ENCODE measurements at places on chromosomes 3 and 15.

GRCh38 chr3:100400419-100400779 lies 490 bp downstream of the TOMM70 start:
- no peak for DNase-seq

- DNase-seq: no peak
These were observed 196.4 kb downstream of the OPA1 start for GRCh38 chr3:193789455-193789854.

- DNase-seq: no peak
These were observed 30.3 kb downstream of the TPRA1 start for GRCh38 chr3:127560051-127560787.

DNA sequence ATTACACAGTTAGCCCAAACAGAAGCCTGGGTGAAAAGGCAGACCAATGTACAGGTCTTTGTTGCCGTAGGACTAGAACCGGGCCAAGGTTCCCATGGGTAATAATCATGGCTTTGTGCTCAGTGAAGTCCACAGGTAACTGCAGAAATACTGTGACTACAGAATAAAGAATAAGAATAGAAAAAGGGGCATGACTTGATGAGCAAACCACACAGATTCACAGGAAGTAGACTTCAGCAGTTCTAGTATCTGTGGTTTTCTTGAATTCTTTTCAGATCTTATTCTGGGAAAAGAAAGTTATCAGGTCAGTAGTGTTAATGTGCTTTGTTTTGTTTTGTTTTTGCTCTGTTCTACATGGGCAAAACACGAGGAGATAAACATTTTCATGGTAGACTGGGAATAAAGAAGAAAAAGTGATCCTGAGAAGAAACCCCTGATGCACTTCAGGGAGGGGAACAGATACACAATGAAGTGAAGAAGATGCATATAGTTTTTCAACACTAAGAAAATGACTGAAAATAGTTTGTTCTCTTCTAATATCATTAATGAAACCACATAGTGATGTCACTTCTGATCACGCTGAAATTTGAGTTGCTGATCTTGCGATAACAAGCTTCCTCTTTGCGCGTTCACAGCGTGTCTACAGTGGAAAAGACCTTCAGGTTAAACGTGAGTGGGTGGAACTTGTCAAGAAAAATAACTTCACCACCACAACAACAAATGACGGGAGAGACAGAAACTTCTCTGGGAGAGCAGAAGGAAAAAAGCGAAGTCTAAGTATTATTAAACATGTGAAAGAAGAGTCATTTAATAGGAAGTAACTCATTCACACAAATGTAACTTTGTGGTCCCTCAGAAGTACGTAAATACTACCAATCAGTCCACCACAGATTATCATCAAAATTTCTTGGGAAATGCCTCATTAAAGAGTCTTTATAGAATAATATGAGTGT lies 315.8 kb upstream of the SATB1 start:
- DNase-seq: no peak

DNA sequence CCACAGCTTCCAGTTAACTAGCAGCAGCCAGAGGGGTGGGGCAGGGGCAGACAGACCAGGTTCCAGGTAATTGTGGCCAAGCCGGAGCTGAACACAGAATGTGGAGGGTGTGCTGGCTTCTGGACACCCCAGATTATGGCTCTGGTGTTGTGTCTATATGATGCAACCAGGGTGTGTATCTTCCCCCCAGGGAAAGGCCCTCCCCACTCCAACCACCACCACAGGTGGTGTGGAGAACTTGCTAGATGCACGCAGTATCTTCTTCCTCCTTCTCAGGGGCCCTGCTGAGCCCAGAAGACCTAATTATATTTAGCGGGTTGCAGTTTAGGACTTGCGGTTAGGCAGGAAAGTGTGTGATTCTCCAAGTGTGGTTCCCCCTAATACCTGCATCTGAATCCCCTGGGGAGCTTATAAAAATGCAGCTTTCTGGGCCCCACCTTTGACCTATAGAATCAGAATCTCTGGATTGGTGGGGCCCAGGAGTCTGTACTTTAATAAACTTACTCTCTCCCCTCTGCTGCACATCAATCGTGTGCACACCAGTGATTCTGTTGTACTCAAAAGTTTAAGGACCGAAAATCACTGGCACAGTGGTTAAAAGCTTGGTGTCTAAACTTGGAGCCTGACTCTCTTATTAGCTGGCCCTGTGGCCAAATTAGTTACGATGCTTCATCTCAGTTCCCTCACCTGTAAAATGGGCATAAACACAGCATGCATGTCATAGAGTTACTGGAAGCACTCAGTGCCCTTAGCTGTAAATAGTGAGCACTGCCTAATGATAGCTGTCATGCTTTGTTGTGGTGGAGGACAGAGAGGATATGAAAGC lies 379.1 kb upstream of the PROK2 start:
- no peak for DNase-seq

DNA sequence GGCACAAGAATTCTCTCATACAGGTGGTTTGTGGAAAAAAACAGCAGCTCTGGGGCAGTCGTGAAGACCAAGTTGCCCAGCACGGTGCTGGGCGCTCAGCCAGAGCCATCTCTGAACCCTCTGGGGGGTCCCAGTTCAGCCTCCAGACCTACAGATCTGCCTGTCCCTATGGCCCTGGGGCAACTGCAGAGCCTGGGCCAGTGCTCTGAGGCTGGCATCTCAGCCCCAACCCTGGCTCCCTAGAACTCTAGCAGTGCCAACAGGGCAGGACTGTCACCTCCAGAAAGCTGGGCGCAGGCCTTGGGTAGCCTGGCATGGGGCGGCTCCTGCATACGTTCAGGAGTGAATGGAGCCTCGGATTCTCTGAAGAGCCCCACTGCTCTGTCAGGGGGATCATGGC lies 44.7 kb downstream of the DNAJB8 start:
- DNase-seq: no peak
